SJSA1 (cell line): ENCODE measurements at places on chromosomes 1 and 21. TPM values are rescaled to one million over a fixed set of nuclear protein-coding genes. Genes with fewer than 3 reads are reported as not detected.

Gene TLCD4
- total RNA-seq = 0.60 and 2.5 TPM in 2 replicates

- H3K4me3 ChIP-seq = no peak overlapping the region
- H3K36me3 ChIP-seq = no peaks in the 10 kb centered on the region
- H3K4me1 ChIP-seq = no peaks in the 10 kb centered on the region
- DNase-seq = no peak
These were observed 5.7 kb downstream of the RSPO1 start for GRCh38 chr1:37629008-37629407.

- H3K27me3 ChIP-seq = peaks cover 2% of the 10 kb centered on the region
- no peak overlapping the region for H3K27ac ChIP-seq
- no peak overlapping the region for H3K4me3 ChIP-seq
- H3K4me1 ChIP-seq = no peaks in the 10 kb centered on the region
- no peaks in the 10 kb centered on the region for H3K36me3 ChIP-seq
These were observed 161.0 kb downstream of the ZNF326 start for GRCh38 chr1:90155721-90156487.

DNA sequence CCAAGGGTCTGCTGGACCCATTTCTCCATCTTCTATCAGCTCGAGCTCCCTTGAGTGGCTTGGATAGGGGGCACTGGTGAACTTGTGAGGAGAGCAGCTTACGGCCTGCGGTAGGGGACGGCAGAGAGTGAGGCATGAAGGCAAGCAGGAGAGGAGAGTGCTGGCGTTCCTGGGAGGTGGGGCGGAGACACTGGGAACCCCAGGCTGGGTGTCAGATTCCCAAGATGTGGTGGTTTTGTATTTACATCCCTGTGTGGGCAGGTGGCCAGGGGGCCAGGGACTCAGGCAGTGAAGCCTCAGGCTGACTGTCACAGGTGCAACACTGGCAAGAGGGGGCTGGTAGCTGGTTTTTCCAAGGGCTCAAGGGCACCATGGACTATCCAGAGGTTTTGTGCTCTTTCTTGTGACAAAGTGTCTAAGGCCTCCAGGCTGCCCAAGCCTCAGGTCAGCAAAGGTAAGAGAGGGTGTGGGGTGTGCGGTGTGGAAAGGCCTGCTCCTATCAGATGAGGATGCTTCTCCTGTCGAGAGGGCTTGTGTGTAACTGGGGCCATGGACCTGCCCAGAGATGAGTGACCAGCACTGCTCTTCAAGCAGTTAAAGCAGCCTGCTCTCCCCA is 45.1 kb upstream of the ROR1 start:
- DNase-seq = no peak
- no peaks in the 10 kb centered on the region for H3K27me3 ChIP-seq
- no peak overlapping the region for H3K4me3 ChIP-seq

DNA sequence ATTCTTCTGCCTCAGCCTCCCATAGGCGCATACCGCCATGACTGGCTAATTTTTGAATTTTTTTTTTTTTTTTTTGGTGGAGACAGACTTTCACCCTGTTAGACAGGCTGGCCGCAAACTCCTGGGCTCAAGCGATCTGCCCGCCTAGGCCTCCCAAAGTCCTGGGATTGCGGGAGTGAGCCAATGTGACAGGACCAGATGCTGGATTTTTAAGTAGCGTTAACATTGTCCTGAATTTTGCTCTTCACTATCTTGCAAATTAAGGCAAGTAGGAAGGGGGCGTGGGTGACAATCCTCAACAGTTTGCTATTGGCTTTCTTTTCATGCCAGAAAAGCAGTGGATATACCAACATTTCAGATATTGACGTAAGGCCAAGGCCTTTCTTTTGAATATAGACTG is 49.7 kb upstream of the TSNAX start:
- no peak overlapping the region for H3K27ac ChIP-seq
- no peaks in the 10 kb centered on the region for H3K4me1 ChIP-seq
- DNase-seq = no peak
- no peaks in the 10 kb centered on the region for H3K36me3 ChIP-seq
- 0 out of 2 replicates have a peak, but pooled peaks cover 2% of the 10 kb centered on the region for H3K27me3 ChIP-seq

DNA sequence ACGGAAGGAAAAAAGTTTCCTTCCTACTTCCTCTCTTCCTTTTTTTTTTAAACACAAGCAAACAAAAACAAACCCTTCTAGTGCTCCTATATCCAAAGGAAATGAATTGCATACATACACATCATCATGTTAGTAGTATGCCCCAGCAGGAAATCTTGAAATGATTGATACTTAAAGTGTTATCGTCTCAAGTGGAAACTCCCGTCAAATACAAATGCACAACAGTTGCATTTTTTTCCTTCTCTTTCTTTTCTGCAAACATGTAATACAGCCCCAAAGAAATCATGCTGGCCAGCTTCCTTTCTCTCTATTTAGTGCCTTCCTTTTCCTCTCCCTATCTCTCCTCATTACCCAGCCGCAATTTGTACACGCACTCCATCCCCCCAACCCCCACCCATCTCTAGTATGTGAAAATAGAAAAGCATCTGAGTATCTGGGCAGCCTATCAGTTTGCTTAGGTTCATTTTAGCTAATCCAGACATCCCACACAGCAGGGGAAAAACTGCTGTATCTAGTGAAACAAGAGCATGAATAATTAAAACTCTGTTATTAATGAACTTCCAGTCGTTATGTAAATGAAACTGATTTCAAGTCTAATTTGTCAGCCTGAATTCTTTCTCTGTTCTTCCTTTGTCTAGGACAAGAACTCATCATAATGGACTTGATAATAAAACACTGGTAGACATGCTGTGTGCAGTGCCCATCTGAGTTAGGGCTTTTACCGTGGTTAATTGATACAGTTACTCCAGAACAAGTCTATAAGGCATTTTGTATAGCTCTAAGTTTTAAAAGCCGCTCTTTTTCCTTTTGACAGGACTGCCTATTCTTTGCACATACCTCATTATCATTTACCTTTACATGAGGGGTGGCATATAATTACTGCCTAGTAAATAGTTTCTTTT is 336.5 kb upstream of the ADGRL2 start:
- H3K27me3 ChIP-seq = no peaks in the 10 kb centered on the region
- no peaks in the 10 kb centered on the region for H3K4me1 ChIP-seq
- DNase-seq = no peak
- H3K27ac ChIP-seq = no peak overlapping the region
- H3K4me3 ChIP-seq = no peak overlapping the region

Gene S100A8
- not detected in 2 replicates for total RNA-seq

DNA sequence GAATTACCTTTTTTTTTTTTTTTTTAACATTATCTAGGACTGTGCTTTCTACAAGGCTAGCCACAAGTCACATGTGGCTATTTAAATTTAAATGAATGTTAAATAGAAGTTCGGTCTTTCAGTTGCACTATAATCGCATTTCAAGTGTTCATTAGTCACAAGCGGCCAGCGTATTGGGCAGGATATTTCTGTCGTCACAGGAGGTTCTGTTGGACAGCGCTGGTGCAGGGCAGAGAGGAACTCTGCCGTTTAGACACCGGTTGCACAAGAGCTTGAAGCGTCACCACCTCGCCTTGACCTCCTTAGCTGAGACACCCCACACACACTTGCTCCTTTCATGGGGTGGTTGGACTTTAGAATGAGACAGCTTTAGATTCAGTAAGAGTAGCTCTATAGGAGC is 64.1 kb downstream of the BACE2 start:
- no peak for DNase-seq
- no peak overlapping the region for H3K4me3 ChIP-seq
- no peaks in the 10 kb centered on the region; the same call in 1 of the 2 replicates for H3K27me3 ChIP-seq
- H3K4me1 ChIP-seq = no peaks in the 10 kb centered on the region

Gene APCS
- not detected in 2 replicates for total RNA-seq

DNA sequence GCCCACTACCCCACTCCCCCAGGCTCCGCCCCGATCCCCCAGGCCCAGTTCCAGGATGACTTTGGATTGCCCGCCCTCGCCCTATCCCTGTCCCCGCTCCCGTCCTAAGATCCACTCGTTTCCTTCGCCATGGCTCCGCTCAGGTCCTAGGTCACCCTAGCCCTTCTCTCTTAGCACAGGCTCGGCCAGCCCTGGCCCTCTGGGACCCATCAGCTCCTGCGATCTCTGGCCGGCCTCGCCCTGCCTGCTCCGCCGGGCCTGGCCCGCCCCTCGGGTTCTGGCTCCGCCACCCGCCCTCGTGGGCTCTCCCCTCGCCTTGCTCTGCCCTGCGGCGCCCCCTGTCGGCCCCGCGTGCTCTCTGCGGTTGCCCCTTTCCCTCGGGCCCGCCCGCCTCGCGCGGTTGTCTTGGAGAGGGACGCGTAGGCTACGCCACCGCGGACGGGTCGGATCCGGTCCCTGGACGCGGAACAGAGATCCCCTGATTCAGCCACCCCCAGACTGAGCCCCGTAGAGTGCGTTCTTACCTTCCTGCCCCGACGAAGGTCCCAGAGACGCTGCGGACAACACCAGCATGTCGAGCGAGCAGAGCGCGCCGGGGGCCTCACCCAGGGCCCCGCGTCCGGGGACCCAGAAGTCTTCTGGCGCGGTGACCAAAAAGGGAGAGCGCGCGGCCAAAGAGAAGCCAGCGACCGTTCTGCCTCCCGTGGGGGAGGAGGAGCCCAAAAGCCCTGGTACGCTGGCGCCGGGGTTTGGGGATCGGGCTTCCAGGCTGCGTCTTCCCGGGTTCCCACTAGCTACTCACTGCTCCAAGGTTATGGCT is at the start of gene LRRC71:
Gene LRRC71 (plus strand): TSS at position 400 of the 820 bp plus-strand sequence. CDS start 172 bp downstream, at position 572.
- no peak within 1 kb of the TSS for H3K4me3 ChIP-seq
- peaks cover 41% of the 10 kb centered on the region for H3K27me3 ChIP-seq
- peak; percentile 84 for DNase-seq
- H3K4me1 ChIP-seq = peaks cover 10% of the 10 kb centered on the region
- H3K36me3 ChIP-seq = no peaks in the 10 kb centered on the region
- H3K27ac ChIP-seq = no peak within 1 kb of the TSS

DNA sequence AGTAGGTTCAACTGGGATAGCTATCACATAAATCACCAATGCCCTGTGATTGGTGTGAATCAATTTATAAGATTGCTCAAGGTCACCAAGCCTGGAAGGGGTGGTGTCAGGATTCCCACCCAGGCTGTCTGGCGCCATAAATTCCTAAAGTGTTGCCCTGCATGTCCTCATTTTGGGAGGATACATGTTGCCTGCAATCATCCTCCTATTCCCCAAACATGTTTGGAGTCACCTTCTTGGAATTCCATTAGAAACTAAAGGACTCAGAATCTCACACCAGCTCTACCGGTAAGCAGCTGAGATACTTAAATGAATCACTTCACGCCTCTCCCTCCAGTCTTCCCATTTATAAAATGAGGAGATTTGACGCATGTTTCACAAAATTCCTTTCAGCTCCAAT is 54.1 kb upstream of the SLC45A1 start:
- H3K27me3 ChIP-seq = no peaks in the 10 kb centered on the region
- no peak for DNase-seq
- H3K4me3 ChIP-seq = no peak overlapping the region
- no peaks in the 10 kb centered on the region for H3K36me3 ChIP-seq
- peaks cover 13% of the 10 kb centered on the region for H3K4me1 ChIP-seq
- H3K27ac ChIP-seq = no peak overlapping the region

DNA sequence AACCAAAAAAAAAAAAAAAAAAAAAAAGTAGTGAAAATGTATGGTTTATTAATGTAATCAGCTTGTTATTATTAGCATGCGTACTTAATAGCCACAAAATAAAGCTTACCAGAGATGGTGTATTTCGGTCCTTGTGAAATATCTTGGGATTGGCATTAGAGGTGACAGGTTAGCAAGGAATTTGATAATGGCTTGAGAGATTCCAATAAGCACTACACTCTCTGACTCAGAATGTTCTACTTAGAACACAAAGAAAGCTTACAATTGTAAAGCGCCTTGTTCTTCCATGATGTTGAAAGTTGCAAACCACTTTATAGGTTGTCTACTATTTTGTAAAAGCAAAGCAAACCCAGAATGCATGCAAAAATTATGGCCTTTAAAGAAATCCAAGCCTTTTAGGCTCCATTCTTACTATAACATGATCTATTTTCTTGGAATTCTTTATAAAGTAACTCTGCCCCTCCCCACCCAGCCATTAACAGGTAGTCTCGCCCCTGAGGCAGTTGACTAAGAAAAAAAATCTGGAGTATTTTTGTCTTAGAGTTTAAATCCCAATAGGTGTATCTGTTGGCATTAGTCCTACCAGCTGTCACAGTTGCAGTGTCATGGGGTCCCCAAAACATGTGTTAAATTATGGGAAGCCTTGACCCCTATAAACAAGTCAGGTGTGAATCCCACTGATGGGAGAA is 129.2 kb downstream of the DHRS3 start:
- no peak overlapping the region for H3K27ac ChIP-seq
- no peak overlapping the region for H3K4me3 ChIP-seq
- H3K4me1 ChIP-seq = peaks cover 34% of the 10 kb centered on the region
- no peaks in the 10 kb centered on the region for H3K27me3 ChIP-seq
- no peaks in the 10 kb centered on the region for H3K36me3 ChIP-seq
- DNase-seq = no peak

GRCh38 chr1:161157867-161158266 is 1.4 kb upstream of the USP21 start:
- H3K4me1 ChIP-seq = peaks cover 23% of the 10 kb centered on the region
- no peak for DNase-seq
- H3K27me3 ChIP-seq = no peaks in the 10 kb centered on the region
- H3K4me3 ChIP-seq = no peak overlapping the region

- no peaks in the 10 kb centered on the region for H3K27me3 ChIP-seq
- no peaks in the 10 kb centered on the region for H3K4me1 ChIP-seq
- H3K27ac ChIP-seq = no peak overlapping the region
- DNase-seq = no peak
- H3K4me3 ChIP-seq = no peak overlapping the region
These were observed 70.9 kb downstream of the ERI3 start for GRCh38 chr1:44284184-44284583.

Gene PROK1
- not detected in 2 replicates for total RNA-seq

Gene F13B
- not detected in 2 replicates for total RNA-seq

- no peaks in the 10 kb centered on the region for H3K36me3 ChIP-seq
- no peak for DNase-seq
- H3K4me1 ChIP-seq = peaks cover 21% of the 10 kb centered on the region
- no peaks in the 10 kb centered on the region for H3K27me3 ChIP-seq
- no peak overlapping the region for H3K4me3 ChIP-seq
- no peak overlapping the region for H3K27ac ChIP-seq
These were observed 12.5 kb downstream of the KIF17 start for GRCh38 chr1:20705203-20705755.

DNA sequence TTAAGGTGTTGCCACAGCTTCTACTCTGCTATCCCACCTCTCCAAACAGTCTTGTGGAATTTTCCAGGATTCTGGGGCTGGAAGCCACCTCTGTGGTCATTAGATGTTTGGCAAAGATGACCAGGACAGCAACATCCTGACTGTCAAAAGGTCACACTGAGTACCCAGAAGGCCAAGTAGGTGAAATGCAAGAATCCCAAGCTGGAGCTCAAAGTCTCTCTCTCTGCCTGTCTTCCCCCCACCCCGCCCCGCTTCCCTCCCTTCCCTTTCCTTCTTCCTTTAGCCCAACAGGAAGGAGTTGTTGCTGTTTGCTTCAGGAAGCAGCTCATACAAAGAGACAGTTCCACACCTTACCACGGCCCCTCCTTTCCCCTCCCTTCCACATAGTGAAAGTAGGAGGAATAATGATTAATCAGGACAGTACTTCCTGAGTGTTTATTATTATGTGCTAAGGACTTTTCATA is 75.6 kb upstream of the SLC2A1 start:
- H3K36me3 ChIP-seq = no peaks in the 10 kb centered on the region
- no peak overlapping the region for H3K4me3 ChIP-seq
- H3K27me3 ChIP-seq = no peaks in the 10 kb centered on the region

- no peak overlapping the region for H3K27ac ChIP-seq
- no peak overlapping the region for H3K4me3 ChIP-seq
- no peak for DNase-seq
- no peaks in the 10 kb centered on the region for H3K36me3 ChIP-seq
- no peaks in the 10 kb centered on the region for H3K4me1 ChIP-seq
These were observed 161.7 kb upstream of the ST6GALNAC5 start for GRCh38 chr1:76705560-76705959.

Gene S100A7A
- total RNA-seq = not detected in 2 replicates
